HCT116 (cell line): ENCODE measurements at places on chromosomes 1 and 21.

DNA sequence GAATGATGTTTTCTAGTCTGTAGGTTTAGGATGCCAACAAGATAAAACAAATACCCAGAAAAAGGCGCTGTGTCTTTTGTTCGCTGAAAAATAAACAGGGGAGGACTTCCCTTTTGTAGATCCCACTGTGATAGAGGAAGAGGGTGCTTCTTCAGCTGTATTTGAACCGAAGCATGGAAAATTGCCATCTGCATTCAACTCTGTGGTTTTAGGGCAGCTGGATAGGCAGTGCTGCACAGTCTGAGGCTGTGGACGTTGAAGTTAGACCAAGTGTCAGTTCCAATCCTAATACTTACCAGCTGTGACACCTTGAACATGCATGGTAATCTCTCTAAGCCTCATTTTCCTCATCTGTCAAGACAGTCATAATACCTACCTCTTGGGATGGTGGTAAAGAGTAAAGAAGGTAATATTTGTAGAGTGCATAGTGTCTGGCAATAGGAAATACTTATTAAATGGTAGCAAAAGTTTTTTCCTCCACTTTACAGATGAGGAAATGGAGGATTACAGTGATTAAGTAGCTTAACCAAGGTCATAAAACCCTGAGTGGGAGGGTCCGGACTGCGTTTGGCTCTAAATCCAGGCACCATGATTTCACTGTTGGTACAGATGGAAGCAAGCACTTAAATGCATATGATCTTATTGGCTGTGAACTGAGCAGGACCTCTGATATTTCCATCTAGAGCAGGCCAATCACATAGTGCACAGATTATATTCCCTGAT, 48.5 kb downstream of the UTP25 start:
- DNase-seq: no peak
- H3K4me3 ChIP-seq: no peak overlapping the region
- H3K27ac ChIP-seq: no peak overlapping the region
- H3K27me3 ChIP-seq: peaks cover 9% of the 10 kb centered on the region; the same call in 1 of the 2 replicates
- no peaks in the 10 kb centered on the region for H3K4me1 ChIP-seq
- no peaks in the 10 kb centered on the region for H3K36me3 ChIP-seq

DNA sequence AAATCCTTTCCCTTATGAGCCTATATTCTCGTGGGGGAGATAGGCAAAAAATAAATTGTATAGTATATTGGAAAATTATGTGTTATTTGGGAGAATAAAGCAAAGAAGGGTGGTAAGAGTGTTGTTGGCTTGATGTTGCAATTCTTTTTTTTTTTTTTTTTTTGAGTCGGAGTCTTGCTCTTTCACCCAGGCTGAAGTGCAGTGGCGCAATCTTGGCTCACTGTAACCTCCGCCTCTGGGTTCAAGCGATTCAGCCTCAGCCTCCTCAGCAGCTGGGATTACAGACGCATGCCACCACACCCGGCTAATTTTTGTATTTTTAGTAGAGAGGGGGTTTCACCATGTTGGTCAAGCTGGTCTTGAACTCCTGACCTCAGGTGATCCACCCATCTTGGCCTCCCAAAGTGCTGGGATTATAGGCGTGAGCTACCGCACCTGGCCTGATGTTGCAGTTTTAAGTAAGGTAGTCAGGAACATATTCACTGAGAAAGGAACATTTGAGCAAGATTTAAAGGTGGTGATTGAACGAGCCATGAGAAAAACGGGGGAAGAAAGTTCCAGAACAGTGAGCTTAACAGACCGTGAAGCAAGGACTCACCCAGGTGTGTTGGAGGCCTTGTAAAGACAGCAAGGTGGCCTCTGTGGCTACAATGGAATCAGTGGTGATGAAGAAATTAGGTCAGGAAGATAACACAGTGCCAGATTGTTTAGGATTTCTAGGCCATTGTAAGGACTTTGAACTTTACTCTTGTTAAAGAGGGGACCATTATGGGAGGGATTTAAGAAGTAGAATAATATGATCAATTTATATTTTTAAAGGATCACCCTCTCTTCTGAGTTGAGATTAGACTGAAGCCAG, 45.8 kb downstream of the RPRD2 start:
- no peak overlapping the region for H3K27ac ChIP-seq
- no peaks in the 10 kb centered on the region for H3K36me3 ChIP-seq
- no peak for DNase-seq

DNA sequence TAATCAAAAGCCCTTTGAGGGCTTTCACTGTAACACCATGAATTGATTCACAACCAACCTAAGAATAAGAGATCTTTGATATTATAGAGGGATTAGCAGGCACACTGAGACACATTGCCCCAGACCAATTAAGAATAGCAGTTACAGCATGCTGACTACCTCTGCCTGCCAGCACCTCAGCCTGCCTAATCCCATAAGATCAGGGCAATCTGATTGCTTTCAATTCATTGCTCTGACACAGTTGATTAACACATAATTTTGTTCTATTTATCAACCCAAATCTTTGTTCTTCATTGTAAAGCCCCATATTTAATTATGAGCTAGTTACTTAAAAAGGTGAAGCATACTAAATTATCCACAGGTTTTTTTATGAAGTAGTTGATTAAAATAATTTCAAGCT, 548.8 kb upstream of the ZP4 start:
- no peaks in the 10 kb centered on the region for H3K36me3 ChIP-seq
- no peak overlapping the region for H3K27ac ChIP-seq
- no peak overlapping the region for H3K4me3 ChIP-seq
- no peak for DNase-seq
- no peaks in the 10 kb centered on the region for H3K27me3 ChIP-seq

DNA sequence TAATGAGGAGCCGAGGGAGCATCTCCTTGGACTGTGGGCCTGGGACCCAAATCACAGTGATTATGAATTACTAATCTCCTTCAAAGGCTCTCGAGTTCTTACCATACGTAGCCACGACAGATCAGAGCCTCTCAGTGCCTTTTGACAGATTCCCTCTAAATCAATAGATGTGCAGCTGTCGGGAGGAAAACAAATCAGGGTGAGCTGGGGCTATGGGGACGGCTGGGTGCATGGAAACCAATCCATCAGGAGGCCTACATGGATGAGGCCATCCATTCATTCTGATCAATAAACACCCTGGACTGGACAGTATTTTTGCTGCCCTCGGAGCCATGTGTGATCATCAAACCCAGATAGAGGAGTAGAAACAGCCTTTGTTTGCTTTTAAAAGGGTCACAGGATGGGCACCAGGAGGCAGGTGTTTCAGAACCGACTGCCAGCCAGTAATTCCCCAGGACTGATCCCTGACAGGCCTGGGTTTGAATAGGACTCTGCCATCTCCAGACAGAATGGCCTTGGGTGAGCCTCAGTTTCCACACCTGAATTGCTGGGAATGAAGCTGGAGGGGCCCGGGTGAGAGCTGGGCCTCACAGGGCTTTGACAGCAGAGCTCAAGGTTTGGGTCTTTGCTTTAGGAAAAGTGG, 532.8 kb downstream of the MATN1 start:
- no peak overlapping the region for H3K27ac ChIP-seq
- peaks cover 11% of the 10 kb centered on the region for H3K4me1 ChIP-seq
- H3K27me3 ChIP-seq: peaks cover 12% of the 10 kb centered on the region; the same call in 1 of the 2 replicates
- no peaks in the 10 kb centered on the region for H3K36me3 ChIP-seq

DNA sequence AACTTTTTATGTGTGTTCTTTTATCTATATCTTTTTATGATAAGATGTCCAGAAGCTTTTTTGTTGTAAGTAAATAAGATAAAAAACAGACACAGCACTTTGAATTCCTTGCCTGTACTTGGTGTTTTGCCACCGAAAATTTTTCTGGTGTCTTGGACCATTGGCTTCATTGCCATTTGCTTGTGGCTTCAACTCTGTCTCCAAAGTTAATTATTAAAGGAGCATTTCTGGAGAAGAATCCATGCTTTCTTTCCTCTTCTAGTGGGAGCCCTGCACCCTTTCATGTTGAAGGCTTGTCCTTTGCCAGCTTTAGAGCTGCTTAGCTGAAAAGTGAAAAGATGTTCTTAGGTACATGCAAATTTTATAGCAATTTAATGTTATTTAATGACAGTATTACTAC, 112.2 kb downstream of the DYRK1A start:
- no peak for DNase-seq
- H3K4me3 ChIP-seq: no peak overlapping the region

- no peaks in the 10 kb centered on the region for H3K36me3 ChIP-seq
- DNase-seq: no peak
- H3K4me3 ChIP-seq: no peak overlapping the region
- peaks cover 15% of the 10 kb centered on the region for H3K4me1 ChIP-seq
- H3K27ac ChIP-seq: no peak overlapping the region
Measured at GRCh38 chr1:162674034-162674608, 41.9 kb downstream of the DDR2 start.

GRCh38 chr1:195236991-195237889, 1371.0 kb downstream of the KCNT2 start:
- no peak for DNase-seq
- no peaks in the 10 kb centered on the region for H3K4me1 ChIP-seq
- no peak overlapping the region for H3K4me3 ChIP-seq
- H3K27me3 ChIP-seq: no peaks in the 10 kb centered on the region
- no peak overlapping the region for H3K27ac ChIP-seq
- no peaks in the 10 kb centered on the region for H3K36me3 ChIP-seq

DNA sequence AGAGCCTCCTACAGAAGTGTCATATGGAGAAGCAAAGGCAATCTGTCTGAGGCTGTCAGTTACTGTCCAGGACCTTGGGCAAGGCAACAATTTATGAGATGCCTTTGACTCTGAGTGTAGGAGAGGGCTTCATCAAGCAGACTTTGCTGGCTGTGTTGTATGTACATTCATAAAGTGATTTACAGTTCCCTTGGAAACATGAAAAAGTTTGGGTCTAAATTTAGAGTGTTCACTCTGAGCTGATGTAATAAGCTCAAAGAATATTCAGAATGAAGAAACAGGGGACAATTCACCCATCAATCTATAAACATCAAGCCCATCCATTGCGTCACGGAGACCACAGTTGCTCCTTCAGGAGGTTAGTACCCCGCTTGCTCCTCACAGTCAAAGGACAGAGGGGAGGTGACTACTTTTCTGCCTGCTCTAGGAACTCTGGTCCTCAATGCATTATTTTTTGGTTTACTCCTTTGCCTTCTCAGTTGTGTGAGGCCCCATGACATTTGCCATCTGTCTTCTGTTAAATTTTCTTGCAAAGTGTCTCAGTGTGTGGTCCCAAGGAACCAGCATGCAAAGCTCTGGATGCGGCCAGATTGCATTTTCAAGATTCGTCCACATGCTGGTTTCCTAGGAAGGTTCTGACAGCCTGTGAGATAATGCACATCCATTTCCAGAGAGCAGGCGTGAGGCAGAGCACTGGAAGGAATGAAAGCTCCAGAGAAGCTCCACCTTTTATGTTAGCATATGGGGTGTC, 241.1 kb upstream of the KIAA0040 start:
- H3K4me3 ChIP-seq: no peak overlapping the region
- no peaks in the 10 kb centered on the region for H3K36me3 ChIP-seq
- peaks cover 27% of the 10 kb centered on the region; the same call in 1 of the 2 replicates for H3K27me3 ChIP-seq
- DNase-seq: no peak
- H3K27ac ChIP-seq: no peak overlapping the region
- H3K4me1 ChIP-seq: no peaks in the 10 kb centered on the region

DNA sequence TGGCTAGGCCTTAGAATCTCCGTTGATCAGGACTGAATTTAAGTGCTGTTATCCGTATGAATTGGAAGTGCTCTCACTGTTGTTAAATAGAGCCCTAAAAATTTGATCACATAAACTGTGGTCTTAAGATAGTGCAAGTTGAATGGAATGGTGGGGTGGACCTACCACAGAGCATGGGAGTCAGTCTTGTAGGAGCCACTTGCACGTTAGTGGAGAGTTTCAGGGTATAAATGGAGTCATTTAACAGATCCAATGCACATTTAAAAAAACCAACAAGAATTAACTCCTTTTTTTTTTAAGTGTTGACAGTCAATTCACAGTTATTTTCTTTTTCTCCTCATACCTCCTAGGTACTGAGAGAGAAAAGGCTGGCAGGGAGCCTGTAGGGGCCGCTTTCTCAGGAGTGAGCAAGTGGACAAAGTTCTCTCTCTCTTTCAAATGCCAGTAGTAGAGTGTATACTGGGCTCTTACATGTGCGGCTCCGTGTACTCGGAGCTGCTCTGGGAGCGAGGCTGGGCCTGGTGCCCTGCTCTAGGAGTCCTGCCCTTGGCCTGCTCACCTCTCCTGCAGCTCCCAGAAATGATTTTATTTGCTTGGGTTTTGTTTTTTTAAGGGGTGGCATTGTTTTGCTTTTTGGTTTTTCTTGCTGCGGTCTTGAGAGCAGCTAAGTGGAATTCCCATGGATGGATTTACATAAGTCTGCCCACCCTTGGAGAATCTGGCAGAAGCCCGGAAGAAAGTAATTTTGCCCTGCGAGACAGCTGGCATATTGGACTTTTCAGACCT, 91.3 kb downstream of the ATP5PO start:
- H3K4me1 ChIP-seq: no peaks in the 10 kb centered on the region
- no peak for DNase-seq
- H3K36me3 ChIP-seq: no peaks in the 10 kb centered on the region
- no peak overlapping the region for H3K27ac ChIP-seq

- DNase-seq: no peak
- no peaks in the 10 kb centered on the region for H3K4me1 ChIP-seq
- no peak overlapping the region for H3K27ac ChIP-seq
- H3K36me3 ChIP-seq: no peaks in the 10 kb centered on the region
- no peak overlapping the region for H3K4me3 ChIP-seq
Measured at GRCh38 chr1:165207853-165208515, 148.5 kb downstream of the LMX1A start.

GRCh38 chr1:67464746-67465145, 34.5 kb upstream of the SERBP1 start:
- no peaks in the 10 kb centered on the region for H3K36me3 ChIP-seq
- no peak overlapping the region for H3K4me3 ChIP-seq
- peaks cover 15% of the 10 kb centered on the region; the same call in 1 of the 2 replicates for H3K4me1 ChIP-seq

DNA sequence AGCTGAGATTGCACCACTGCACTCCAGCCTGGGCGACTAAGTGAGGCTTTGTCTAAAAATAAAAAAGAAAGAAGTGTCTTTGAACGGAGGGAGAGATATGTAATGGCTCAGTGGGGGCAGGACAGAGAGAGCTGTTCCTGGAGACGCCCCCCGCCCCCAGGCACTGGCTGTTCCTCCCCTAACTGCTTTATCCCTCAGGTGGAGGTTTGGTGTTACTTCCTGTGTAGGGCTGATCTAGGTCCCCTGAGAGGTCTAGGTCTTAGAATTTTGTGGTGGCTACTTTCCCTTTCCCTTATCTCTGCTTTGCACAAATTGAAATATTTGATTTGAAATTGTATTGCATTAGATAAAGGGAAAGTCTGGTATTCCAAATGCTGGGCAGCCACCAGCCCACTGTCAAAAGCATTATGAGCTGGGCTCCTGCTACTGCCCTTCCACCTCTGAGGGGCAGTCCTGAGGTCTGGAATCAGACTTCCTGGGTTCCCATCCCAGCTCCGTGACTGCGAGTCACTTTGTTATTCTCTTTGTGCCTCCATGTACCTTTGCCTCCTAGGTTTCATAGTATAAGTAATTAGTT, 134.8 kb upstream of the KIF26B start:
- H3K27me3 ChIP-seq: no peaks in the 10 kb centered on the region
- DNase-seq: no peak
- no peaks in the 10 kb centered on the region for H3K4me1 ChIP-seq
- no peak overlapping the region for H3K27ac ChIP-seq
- no peak overlapping the region for H3K4me3 ChIP-seq
